ENCODE measurements at places on chromosomes 7 and 10. TPM values are rescaled to one million over a fixed set of nuclear protein-coding genes. Genes with fewer than 3 reads are reported as not detected.

TMEM26 gene
- not detected for total RNA-seq

ANXA8 gene
- total RNA-seq, result 172 TPM

ADARB2 gene
- total RNA-seq, result not detected

POR gene
- 205 TPM for total RNA-seq

TSPAN33 gene
- total RNA-seq, result 5.8 TPM

WIPF3 gene
- total RNA-seq, result 0.25 TPM

NME8 gene
- total RNA-seq, result not detected

DOCK4 gene
- 0.98 TPM for total RNA-seq

ACTR3C gene
- total RNA-seq, result 24.1 TPM

C10orf67 gene
- total RNA-seq, result 1.3 TPM

PRKAR1B gene
- total RNA-seq, result 66.6 TPM

PDZD7 gene
- 2.8 TPM for total RNA-seq

NUTM2D gene
- 1.1 TPM for total RNA-seq

Measured in PC-9 (cell line).